ENCODE measurements at places on chromosomes 4 and X.

DNA sequence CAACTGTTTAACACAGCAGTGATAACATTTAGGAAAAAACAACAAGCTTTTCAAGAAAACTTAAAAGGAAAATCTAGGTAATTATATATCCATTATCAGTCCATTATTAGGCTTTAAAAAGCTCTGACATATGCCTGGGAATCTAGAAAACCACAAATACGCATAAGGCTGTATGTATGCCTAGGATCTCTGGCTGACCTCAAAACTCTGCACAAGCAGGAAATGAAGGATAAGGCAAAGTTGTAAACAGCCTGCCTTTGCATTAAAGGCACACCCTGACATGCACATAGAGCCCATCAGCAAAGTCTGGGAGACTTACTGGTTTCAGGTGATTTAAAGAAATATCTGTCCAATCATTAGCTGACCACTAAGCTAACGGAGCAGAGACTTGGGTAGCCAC, 14.0 kb downstream of the TIMP1 start:
- DNase-seq, result no peak

DNA sequence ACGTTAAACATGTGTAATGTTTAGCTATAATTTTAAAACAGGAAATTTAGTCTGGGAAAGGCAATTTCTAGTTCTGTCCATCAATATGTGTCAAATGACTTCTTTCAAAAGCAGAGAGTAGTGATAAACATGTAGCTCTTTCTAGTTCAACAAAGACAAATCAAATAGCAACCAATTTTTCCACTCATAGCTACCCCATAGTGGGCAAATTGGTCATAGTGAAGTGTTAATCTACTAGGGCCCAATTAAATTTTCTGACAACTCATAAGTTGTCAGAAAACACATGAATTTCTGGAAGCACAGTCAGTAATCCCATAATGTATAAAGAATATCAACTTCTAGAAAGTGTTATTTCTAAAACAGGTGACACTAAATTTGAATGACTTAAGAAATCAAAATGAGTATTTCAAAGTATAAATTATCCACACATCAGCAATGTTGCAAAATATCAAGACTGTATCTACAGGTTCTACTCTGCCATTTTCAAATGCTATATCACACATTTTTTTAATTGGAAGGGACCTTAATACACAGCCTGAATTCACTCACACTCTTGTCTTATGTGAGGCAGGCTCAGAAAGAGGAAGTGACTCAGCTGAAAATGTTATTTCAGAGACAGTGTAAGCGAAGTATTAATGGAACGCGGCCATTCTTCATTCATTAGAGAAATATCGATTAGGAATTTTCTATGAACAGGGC, 7.7 kb downstream of the OCIAD2 start:
- DNase-seq, result no peak

DNA sequence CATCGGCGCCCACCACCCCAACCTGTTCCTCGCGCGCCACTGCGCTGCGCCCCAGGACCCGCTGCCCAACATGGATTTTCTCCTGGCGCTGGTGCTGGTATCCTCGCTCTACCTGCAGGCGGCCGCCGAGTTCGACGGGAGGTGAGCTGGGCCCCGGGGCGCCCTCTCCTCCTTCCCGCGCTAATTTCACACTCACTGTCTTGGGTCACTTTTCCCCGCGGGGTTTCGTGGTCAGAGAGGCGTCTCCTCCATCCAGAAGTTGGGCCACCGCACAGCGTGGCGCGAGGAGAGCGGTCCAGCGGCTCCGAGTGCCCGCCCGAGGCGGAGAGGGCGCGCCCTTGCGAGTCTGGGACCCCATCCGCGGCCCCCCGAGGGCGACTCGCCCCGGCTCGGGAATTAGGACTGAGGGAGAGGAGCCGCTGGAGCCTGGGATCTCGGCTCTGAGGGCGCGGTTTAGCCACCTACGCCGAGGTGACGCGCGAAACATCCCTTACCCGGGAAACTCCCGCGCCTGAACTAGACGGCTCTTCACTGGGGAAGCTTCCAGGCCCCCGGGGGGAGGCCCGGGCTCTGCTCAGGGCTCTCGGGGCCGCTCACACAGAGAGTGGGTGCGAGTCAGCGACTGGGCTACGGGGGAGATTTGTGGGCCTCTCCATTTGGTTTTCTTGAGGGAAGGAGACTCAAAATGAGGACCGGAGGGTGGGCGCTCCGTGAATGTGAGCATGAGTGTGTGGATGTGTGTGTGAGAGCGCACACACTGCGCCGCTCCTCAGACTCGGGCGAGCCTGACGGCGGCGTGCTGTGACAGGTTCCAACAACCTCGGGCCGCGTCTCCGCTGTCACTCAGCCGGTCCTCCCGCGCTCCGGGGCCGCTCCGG, 551 bp downstream of the NPNT start:
- DNase-seq, result peak; percentile 23

GRCh38 chr4:139457318-139457717, 3.4 kb downstream of the RAB33B start:
- DNase-seq, result no peak

- DNase-seq, result no peak
These were observed 3.6 kb downstream of the IL9R start for GRCh38 chrX:156001001-156001666.

- DNase-seq, result peak; percentile 55
These were observed 11.6 kb downstream of the PAGE4 start for GRCh38 chrX:49840679-49841078.

DNA sequence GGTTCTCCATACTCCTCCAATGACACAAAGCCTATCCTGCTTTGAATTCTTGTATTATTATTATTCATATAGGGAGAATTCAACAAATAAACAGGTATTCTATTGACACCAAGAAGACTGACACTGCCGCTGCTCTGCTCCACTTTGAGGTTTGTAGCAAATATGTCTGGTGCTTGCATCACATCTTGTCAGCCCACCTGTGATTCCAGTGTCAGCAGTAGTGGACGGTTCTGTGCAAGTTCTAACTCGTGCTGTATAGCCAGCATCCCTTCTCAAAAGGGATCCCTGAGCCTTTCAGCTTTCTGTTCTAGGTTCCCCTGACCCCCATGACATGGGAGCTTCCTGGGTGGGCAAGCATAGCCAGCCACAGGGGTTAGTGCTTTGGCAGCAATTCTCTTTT, 296.0 kb upstream of the FTHL17 start:
- no peak for DNase-seq
